T follicular helper cell (primary cell): ENCODE measurements at places on chromosomes 6 and 20.
A peak's percentile ranks its signal among the peaks of the same experiment; 100 is the strongest.

DNA sequence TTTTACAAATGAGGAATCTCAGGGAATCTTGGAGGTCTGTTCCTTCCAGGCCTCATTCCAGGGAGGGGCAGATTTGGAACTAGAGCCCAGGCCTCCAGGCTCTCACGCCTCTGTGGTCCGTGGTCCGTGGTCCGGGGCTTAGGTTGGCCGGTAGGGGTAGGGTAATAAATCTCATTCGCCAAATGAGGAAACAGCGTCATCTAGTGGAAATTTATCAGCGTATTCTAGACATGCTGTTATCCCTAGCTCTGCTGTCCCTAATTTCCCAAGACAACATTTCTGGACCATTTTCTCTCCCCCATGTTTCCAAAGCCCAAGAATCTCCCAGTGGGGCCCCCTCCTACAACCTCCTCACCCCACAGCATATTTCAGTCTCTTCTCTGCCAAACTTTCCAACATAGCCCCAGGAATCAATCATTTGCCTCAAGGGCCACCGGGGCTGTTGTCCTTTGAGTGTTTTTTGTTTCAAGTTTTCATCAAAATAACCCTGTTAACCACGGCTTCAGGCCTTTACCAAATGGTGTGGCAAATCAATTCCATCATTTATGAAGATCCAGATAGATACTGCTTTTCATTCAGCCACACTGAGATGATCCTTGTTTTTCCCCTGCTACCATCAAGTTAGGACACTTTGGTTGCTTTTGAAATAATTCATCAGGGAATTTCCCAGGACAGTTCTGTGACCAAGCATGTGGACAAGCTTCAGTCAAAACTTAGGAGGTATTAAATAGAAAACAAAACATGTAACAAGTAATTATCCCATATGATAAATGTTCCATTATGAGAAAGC, 126.8 kb downstream of the ALDH8A1 start:
- DNase-seq = no peak

DNA sequence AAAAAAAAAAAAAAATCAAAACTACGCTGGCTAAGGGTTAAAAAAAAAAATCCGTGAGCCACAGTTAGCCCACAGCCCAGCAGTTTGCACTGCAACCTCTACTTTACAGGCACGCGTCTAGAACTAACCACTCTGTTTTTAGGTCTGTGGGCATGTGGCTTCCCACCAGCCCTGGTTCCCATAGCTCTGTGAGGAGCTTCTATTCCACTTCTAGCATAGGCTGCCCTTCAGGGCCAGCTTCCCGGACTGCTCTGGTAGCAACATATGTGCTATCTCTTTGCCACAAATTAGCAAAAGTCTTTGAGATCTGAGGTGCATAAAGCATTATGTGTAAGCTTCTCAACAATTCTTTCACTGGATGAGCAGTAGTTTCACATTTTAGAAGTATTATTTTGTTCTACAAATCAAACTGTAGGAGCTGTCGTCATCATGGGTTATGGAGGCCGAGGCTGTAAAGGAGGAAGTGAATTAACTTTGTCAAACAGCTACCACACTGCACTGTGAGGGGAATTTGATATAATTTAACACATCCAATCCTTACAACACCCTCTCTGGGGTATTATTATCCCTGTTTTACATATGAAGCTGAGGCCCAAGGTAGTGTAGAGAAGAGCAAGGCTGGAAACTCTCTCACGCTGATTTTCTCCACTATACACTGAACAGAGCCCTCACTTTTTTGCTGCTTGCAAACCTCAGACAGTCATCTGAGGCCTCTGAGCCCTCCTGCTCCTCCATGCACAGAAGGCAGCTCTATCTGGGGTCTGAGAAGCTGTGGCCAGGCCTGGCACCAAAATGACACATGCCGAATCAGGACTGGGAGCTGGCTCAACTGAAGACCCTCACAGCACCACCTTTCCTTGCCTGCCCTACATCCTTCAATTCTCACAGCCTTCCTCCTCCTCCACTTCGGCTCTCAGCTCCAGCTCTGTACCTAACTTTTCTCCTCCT, 35.4 kb downstream of the MAN1A1 start:
- DNase-seq = no peak

DNA sequence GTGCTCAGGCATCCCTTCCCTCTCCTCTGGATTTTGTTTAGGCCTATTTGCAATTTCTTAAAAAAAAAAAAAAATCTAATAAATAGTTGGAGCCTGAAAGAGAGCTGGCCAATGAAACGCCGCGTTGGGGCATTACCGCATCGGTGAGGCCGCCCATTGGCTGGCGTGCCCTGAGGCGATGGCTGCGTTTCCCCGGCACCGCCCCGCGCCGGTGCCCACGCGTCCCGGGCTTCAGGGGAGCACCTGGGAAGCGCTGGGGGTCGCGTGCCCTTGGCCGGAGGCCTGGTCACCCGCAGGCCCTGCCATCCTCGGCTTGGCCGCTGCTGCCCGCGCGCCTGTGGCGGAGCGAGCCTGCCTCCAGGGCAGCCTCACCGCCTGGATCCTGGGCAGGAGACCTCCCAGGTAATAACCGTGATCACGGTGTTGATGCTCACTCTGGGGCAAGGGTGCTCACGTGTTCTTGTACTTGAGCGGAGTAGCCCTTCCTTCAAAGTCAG, 155.4 kb downstream of the NRN1 start:
- peak; percentile 70 for DNase-seq

GRCh38 chr6:79733388-79733787, 102.3 kb downstream of the SH3BGRL2 start:
- DNase-seq = no peak

DNA sequence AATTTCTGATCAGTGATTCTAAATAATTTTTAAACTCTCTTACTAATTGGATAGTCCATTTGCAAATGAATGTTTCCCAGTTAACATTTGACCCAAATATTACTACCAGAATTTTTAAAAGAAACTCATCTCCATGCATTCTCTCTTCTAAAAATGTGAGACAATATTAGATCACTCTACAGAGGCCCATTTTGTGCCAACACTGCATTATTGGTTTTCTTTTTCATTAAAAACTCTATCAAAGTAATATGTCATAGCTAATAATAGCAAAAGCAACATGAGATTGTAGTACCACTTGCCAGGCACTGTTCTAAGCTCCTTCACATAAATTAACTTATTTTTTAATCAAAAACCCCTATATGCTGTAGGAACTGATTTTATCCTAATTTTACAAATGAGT, 345.6 kb upstream of the PLCB4 start:
- no peak for DNase-seq

GRCh38 chr20:39069976-39070375, 107.8 kb downstream of the DHX35 start:
- DNase-seq = no peak

GRCh38 chr6:3422435-3423070, 34.3 kb downstream of the SLC22A23 start:
- DNase-seq = no peak

- DNase-seq = no peak
Observed at GRCh38 chr6:30908700-30909099, 693 bp downstream of the GTF2H4 start.

- DNase-seq = no peak
Observed at GRCh38 chr6:163494279-163494727, 79.8 kb downstream of the QKI start.

DNA sequence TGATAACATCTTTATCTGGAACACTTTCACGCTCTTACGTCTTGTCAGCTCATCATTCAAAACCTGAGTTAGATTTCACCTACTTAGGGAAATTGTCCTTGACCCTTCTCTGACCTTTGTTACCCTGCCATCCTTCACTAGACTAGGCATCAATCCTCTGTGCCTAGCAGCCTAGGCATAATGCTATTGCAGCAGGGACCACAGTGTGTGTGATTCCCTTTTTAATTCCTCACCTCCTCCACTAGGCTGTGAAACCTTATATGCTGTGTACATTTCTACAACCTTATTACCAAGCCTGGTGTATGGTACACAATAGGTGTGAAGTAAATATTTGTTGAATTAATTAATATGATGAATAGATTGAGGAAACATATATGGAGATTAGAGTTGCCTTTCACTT, 66.7 kb upstream of the DEFB112 start:
- no peak for DNase-seq

DNA sequence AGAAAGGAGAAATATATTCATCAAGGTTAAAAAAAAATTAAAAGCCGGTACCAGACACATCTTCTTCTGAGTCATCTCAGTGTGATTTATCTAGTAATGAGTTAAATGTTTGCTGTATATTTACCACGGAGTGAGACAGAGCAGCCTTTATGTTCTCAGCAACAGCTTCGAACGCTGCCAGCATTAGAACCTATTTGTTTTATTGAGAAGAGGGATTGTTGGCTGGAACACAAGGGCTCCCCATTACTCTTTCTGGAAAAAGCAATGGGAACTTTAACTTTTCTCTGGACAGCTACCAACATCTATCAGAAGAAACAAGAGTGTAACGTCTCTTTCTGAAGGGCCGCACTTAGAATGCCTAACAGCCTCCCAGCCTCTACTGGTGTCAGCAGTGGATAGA, 105.3 kb upstream of the TAB2 start:
- DNase-seq = no peak

GRCh38 chr6:115310156-115310555, 750.5 kb downstream of the FRK start:
- no peak for DNase-seq

GRCh38 chr20:22248051-22248667, 336.2 kb downstream of the FOXA2 start:
- DNase-seq = no peak

GRCh38 chr6:74420221-74420620, 724.2 kb downstream of the CD109 start:
- DNase-seq = no peak

DNA sequence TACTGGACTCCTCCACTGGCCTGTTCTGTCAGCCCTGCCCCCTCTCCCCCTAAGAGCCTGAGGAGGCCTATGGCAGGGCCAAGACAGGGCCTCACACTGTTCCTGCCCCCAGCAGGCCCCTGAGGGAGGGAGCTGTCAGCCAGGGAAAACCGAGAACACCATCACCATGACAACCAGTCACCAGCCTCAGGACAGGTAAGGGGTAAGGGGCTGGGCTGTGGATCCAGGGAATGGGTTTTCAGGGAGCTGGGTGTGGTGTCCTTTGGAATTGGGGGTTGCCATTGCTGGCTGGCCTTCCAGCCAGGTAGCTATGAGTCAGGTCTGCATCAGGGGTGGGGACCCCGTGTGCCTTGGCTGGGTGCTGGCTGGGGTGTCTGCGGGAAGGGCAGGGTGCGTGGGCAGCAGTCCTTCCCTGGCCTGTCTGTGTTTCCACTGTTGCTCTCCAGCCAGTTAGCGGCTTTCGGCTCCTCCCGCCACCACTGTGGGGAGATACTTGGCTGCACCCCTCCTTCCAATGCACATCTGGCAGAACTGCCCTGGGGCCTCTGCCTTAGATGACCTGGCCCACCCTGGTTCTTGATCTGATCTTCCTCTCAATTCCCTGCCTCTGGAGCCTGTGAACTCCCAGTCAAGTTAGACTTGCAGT, 3.9 kb downstream of the SLC29A1 start:
- no peak for DNase-seq

GRCh38 chr20:45495501-45495941, 19.9 kb downstream of the SPINT3 start:
- DNase-seq = no peak

DNA sequence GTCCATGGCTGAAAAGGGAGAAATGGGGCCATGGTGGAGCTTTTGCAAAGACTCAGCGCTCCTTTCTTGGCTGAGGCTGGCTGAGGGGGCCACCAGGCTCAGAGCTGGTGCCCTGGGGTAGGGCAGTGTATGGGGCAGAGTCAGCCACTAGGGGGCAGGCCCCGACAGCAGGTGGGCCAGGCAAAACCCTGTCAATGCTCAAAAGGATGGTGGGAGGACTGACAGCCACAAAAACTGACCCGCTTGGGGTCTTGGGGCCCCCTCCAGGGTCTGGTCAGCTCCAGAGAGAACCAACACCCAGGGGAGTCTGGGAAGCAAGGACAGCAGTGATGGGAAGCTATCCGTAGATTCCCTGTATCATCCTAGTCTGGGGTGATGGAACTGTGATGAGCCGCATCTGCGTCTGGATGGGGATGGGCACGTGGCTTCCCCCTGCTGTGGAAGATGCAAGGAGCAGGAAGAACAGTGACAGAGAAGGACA, 306.9 kb downstream of the DHX35 start:
- no peak for DNase-seq

GRCh38 chr6:158715330-158716311, 65.8 kb downstream of the SYTL3 start:
- no peak for DNase-seq

- no peak for DNase-seq
Observed at GRCh38 chr20:63756648-63756991, 17.0 kb downstream of the SLC2A4RG start.

GRCh38 chr6:41497994-41498393, 48.2 kb upstream of the FOXP4 start:
- DNase-seq = no peak

GRCh38 chr6:111530667-111531066, 47.6 kb upstream of the REV3L start:
- DNase-seq = no peak

- no peak for DNase-seq
Observed at GRCh38 chr6:157768863-157769551, 54.0 kb upstream of the SNX9 start.

- no peak for DNase-seq
Observed at GRCh38 chr6:11495565-11496145, 41.9 kb upstream of the TMEM170B start.

GRCh38 chr6:150116200-150116800, 26.5 kb upstream of the PPP1R14C start:
- DNase-seq = no peak

DNA sequence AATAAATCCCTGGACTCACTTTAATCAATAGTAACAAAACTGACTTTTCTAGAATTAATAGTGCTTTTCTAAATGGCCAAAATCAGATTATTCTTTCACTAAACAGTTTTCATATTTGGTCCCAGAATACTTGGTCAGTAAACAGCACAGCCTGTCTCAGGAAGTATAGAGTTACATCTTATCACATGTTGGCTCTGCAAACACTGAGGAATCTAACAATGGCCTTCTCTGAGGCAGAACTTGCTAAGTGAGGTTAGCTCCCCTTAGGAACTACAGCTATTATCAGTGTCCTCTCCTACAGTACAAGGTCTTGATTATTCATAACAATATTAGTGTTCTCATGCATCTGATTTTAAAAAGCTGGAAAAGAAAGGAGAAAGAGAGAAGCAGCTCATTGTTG, 1622.8 kb downstream of the HACE1 start:
- no peak for DNase-seq

- DNase-seq = no peak
Observed at GRCh38 chr6:123769431-123769830, 34.2 kb upstream of the NKAIN2 start.

DNA sequence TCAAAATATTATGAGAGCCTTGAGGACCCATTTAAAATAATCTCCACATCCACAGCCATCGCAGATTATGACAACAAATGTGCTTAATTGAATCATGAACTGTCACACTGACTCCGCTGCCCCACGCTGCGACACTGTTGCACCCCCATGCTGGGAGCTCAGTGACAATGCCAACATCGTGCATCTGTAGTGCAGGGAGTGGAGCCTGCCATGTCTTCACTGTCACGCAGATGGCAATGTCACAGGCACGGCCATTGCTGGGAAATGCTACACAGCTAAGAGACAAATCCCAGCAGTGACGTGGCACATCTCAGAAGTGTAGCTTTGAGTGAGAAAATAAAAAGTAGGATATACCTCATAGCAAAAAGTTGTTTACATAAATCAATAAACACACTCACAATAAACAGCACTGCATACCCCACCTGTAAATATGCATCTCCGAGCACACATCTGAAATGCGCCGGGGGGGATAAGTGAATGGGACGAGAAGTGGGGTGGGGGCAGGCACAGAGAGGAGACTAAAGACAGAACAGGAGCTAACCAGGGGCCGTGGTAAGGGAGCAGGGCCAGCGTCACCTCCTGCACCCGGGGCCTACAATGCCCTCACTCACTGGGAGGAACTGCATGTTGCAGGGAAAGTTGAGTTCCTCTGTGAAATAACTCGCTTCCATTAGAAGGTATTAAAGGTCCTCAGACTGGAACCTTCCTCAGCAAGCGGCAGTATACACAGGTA, 349.9 kb downstream of the THBS2 start:
- DNase-seq = no peak
